Right cardiac atrium (tissue), 5 donors: ENCODE measurements at places on chromosomes 7 and 10. TPM values are rescaled to one million over a fixed set of nuclear protein-coding genes. Genes with fewer than 3 reads are reported as not detected.

DNA sequence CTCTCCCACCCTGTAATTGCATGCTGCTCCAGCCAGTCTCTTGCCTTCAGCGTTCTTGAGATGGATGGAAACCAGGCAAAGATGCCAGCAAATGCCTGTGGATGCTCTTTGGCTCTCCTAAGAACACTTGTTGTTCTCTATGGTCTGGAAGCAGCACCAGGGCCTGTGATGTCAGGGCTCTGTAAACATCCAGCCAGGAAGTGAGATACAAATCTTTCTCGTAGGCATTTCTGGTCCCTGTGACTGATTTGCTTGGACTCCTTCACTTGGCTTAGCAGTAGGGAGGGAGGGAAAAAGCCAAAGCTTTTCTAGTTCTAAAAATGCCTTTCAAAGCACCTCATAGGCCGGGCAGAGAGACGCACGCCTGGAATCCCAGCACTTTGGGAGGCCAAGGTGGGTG, 201.3 kb downstream of the REEP3 start:
- peak; percentile 50 for DNase-seq

- DNase-seq = no peak
Observed at GRCh38 chr7:27163288-27164044, 1.9 kb downstream of the HOXA9 start.

DNA sequence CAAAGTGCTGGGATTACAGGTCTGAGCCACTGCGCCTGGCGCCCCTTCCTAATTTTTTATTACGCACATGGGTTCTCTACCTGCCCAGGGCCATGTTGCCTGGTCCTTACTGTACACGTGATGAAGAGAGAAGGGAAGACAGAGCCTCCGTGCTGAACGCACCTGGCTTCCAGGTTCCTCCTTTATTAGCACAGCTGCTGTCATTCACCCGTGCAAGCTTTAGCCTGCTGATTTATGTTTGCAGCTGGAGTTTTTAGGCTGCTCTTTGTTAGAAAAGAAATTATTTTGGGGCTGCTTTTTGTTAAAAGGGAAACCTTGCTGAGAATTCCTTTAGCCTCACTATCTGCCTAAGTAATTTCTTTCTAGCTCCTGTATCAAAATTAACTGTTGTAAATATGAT, 417.0 kb downstream of the CALN1 start:
- DNase-seq = no peak

- peak; percentile 25 for DNase-seq
Observed at GRCh38 chr7:74059681-74060588, 23.7 kb upstream of the LIMK1 start.

- no peak for DNase-seq
Observed at GRCh38 chr7:83524277-83525075, 124.5 kb downstream of the SEMA3E start.

DNA sequence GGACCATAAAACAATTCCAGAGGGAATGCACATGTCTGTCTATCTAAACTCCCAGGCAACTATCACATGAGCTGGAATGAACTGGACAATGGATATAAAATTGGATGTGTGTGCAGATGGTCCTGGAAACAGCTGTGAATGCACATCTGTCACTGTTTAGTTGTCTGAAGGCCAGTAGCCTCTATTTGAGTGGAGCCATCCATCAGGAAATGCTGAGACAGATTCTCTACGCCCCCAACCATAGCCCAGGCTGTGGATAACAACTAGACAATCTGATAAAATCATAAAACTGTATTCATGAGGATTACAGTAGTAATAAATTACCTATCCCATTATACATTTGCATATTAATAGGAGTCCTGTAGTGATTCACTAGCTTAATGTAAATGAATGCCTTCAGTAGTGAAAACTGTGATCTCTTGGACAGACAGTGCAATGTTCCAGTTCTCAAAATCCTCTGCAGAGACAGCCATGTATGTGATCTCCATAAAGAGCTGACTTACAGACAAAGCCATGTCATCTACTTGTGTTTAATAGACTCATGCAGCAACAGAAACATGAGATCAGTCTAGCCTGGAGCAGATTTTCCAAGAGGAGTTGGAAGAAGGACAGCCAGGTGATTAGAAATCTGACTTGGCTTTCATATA, 907.6 kb downstream of the KCNMA1 start:
- DNase-seq = no peak

- peak; percentile 40 for DNase-seq
Observed at GRCh38 chr10:77405771-77406241, 231.8 kb downstream of the KCNMA1 start.

DNA sequence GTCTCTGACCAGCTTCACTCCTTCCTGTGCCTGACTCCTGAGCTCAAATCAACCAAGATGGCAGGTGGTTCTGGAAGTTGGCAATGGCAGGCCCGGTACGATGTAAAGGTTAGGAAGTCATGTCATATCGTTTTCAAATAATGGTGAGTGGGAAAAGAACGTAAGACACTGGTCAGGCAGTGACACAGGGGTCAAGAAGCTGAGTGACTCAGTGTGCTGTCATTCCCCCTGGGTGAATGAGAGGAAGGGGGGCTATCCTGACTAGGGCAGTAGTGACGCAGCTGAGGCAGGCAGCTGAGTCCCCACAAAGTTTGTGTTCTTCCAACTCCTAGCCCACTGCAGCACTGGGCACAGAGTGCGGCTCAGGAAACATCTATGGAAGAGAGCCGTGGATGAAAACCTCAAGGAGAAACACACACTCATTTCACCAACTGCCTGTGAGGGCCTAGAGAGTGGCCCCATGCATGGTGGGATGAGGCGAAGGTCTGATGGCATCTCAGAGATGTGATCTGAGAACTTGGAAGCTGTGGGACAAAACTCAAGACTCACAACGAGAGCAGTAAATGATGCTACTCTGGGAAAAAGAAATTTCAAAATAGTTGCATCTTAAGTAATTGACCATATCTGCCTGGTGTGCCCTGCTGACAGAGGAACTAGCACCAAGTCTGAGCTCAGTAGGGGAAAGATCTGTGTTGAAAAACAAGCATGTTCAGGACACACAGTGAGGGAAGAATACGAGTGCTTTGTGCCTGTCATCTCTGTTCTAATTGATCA, 23.2 kb downstream of the CREB3L2 start:
- peak; percentile 77 for DNase-seq

- DNase-seq = no peak
Observed at GRCh38 chr10:62005687-62006086, 104.2 kb downstream of the ARID5B start.

- no peak for DNase-seq
Observed at GRCh38 chr7:127704211-127704610, 52.2 kb downstream of the SND1 start.

DNA sequence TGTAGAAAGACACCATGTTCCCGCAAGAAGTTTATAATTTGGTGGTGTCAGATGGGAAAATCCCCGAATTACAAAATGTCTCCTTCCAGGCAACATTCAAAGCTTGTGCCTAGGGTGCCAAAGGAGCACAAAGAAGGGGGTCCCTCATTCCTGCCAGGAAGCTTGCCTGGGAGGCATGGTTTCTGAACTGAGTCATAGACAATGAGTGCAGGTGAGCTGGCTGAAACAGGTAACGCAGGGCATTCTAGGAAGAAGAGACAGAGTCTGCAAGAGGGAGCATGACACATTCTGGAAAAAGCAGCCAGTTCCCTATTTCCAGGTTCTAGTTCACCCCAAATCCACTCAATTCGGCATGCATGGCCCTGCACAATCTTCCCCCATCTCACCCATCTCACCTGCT, 11.9 kb upstream of the CALU start:
- DNase-seq = no peak

GRCh38 chr7:141477865-141478264, 73.3 kb upstream of the AGK start:
- peak; percentile 52 for DNase-seq

GRCh38 chr7:46494028-46494427, 573.0 kb upstream of the IGFBP3 start:
- no peak for DNase-seq

DNA sequence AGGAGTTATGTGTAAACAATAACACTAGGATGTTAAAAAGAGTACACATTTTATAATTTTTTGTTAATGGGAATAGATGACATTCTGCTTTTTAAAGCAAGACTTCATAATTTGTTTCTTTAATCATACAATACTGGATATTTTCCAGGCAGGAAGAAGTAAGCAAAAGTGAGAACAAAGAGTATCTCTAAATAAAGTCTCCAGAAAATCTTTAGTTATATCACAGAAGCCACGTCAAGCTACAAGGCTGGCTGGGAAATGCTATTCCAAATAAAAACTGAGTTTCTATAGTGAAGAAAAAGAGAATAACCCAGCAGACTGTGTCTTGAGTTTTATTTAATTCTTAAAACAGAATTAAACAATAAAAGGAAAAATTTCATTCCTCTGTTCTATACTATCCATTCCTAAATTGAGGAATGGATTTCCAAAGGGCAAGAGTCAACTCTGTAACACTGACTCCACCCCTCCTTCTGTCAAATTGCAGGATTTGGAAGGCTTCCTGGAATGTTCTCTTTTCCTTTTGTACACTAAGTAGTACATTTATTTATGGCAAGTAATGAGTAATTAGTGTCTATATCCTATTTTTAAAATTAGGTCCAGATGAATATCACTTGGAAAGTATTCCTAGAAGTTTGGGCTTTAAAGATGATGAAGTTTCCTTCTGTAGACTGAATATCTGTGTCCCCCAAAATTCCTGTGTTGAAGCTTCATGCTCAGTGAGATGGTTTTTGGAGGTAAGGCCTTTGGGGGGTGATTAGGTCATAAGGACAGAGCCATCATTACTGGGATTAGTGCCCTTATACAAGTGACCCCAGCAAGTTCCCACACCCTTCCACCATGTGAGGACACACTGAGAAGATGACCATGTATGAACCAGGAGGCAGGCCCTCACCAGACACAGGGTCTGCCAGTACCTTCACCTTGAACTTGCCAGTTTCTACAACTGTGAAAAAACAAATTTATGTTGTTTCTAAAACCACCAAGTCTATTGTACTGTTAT, 290.9 kb downstream of the CRPPA start:
- no peak for DNase-seq

DNA sequence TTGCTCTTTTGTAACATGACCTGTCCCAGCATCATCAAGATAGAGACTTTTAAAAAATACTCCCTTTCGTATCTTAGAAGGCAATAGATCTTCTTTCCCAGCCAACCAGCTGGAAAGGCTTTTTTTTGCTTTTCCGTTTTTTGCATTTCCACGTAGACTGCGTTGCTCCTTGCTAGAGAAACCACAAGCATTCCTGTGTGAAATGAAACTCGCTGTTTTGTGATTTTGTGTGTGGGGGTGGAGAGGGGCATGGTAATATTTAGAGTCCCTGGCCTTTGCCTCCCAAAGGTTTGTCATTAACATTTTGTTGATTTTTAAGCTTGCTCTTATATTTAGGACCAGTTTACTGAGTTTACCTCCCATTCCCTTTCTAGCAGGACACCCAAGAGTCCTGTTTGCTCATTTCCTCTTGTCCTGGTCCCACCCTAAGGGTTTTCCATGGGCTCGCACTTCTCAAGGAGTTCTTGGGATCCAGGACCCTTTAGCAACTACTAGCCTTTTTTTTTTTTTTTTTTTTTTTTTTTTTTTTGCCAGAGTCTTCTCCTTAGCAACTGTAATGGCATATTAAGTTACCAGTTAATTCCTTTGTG, 243.6 kb downstream of the BICC1 start:
- no peak for DNase-seq

DNA sequence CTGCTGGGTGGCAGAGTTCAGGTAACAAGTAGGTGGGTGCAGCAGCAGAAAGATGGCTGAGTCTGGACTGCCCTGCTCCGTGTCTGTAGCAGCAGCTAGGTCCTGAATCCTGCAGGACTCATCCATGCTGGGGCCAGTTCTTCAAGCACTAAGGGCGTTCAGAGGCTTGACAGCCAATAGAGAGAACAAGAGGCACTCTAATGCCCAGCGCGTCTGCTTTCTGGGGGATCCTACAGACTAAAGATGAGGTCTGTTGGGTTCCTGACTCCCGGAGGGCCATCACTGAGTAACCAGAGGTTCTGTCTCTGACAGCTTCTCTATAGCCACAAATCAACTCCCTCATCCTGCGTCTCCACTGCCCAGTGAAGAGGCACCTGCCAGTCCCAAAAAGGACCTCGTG, 125.5 kb downstream of the PTPN20 start:
- DNase-seq = no peak

- no peak for DNase-seq
Observed at GRCh38 chr10:6351495-6351894, 148.8 kb downstream of the PFKFB3 start.

DNA sequence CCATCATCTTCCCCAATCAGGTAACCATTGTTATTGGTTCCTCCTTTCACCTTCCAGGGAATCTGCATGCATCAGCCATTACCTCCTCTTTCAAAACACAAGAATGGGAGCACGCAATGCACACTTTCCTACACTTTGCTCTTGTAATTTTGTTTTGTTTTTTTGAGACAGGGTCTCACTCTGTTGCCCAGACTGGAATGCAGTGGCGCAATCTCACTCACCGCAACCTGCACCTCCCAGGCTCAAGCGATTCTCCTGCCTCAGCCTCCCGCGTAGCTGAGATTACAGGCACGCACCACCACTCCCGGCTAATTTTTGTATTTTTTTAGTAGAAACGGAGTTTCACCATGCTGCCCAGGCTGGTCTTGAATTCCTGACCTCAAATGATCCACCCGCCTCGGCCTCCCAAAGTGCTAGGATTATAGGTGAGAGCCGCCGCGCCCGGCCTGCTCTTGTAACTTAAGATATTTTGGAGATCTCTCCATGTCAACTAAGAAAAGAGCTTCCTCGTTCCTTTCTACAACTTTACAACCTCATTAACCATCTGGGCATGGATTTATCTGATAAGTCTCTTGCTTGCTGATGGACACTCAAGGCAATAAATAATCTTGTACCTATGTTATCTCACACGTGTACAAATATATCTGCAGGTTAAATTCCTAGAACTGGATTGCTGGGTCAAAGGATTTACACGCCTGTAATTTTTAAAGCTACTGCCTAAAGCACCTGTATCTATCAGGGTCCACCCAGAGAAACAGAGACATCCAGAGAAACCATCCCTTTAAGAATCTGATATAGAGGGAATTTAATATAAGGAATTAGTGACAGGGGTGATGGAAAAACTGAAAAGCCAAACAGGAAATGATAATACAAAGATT, 4.2 kb downstream of the CYTH3 start:
- DNase-seq = no peak

GRCh38 chr10:132404911-132405462, 8.0 kb downstream of the PWWP2B start:
- no peak for DNase-seq

GRCh38 chr7:25098096-25099046, 26.7 kb downstream of the CYCS start:
- peak; percentile 67 for DNase-seq

GRCh38 chr10:110739811-110740271, 95.7 kb downstream of the RBM20 start:
- no peak for DNase-seq

DNA sequence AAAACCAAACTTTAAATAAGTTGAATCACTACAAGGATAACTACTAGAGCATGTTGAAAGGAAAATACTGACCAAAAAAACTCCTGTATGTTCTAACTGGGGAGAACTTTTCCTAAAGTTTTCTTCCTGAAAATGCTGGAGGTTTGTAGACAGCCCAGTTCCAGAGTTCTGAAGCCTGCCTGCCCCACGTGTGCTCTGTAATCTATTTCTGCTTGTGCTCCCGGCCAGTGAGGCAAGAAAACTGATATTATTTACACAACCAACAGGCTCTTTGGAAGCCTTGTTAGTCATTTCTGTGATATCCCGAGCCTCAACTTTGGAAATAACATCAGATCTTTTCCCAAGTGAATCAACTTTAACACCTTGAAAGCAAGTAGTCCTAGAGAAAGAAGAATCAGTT, 46.7 kb downstream of the ZFAND4 start:
- no peak for DNase-seq

AKR1C8 gene
- not detected for total RNA-seq

PRSS37 gene
- total RNA-seq = not detected

UPK3BL1 gene
- total RNA-seq = 22.6 TPM

TM9SF3 gene
- 69.6 TPM for total RNA-seq

DHX32 gene
- 35.6 TPM for total RNA-seq

NOLC1 gene
- 28.8 TPM for total RNA-seq

FAM149B1 gene
- total RNA-seq = 16.0 TPM
